Spinal cord (tissue), 10 donors: ENCODE measurements at places on chromosomes 6 and 20.

DNA sequence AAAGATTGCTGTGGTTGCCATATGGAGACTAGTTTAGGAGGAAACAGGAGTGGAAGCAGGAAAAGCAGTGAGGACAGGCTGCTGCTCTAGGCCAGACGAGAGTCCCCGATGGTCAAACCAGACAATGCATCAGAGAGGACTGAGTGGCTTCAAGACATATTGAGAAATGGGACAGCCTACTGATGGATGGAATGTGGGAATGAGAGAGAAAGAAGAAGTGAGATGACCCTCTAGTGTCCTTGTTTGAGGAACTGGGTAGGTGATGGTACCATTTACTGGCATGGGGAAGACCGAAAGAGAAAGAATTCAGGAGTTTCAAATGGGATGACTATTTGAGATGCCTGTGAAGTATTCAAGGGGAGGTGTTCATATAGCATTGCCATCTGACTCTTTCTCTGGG lies 111.8 kb upstream of the LAMP5 start:
- no peak for DNase-seq

GRCh38 chr6:43635387-43636307 lies at the start of gene MAD2L1BP:
Gene MAD2L1BP (plus strand): TSS chr6:43635840. CDS start chr6:43635876, 36 bp downstream.
- peak; percentile 72 for DNase-seq

GRCh38 chr6:111662072-111662793 lies 56.6 kb upstream of the TRAF3IP2 start:
- DNase-seq: no peak

DNA sequence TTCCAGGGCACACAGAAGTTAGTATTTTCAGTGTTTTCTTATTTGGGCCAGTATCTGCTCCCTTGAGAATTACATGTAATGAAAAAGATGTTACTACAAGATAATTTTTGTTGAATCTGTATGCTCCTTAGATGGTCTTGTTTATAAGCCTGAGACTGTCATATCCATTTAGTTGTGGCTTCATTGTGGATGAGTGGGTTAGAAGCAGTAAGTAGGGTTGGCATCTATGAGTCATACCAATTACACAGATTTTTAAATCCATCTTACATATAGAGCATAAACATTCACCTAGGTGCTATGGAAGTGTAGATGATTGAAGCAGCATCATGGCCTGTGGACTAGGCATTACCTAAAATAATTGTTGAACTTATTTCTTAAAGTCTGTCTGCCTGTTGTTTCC lies 13.5 kb upstream of the BAG2 start:
- no peak for DNase-seq

DNA sequence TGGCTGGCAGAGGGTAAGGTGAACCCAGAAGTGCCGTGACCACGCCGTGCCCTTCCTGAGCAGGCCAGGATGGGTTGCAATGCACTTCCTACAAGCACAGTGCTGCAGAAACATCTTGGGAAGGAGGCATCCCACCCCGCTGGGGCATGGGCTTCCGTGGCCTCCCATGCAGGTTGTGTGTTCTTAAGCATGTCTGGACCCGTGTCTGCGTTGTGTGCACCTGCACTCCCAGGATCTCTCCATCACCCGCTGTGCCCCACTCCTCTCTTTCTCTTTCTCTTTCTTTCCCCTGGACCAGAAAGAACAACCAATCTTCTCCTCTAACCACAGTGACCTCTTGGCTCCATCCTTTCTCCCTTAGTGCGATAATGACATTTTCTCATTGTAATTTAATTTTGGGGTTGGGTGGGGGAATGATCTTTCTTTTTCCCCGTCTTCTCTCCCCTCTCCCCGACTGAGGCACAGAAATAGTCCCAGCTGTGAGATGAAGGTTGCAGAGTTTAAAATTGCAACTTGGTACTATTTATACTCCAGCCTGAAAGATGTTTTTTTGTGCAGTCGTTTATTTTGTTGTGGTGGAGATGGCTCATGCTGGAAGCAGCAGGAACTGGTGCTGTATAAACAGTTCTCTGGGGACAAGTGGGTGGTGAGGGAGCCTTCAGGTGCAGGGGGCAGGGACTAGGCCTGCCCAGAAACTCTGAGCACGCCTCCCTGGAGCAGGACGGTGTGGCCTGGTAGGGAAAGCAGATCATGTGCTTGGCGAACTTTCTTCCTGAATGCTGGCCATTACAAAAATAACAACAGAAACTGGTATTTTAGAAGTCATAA lies 20.5 kb downstream of the BCAS4 start:
- no peak for DNase-seq

DNA sequence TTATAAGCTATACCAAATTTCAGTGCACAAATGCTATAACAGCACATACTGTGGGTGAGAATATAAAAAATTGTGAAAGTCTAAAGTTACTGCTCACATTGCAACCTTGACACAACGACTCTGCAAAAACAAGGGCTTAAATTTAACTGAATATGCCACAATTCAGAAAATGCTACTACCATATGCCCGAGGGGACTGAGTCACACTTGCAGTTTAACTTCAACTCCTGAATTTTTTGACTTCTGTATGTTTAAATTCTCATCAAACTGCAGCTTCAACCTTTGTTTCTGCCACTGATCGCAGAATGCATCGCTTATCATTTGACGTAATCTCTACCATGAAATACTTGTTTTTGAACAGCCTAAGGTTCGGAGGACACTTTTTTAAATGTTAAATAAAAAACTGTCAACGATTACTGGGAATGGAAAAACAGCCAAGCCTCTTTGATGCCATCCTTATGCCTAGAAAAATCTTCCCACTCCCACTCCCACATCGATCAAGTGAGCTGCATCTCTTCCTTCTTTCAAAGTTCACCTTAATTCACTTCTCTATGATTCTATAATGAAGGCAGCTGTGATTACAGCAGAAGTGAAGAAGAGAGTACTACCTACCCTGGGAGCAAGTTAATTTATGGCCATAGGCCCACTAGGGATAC lies 136.5 kb downstream of the ATXN1 start:
- peak; percentile 32 for DNase-seq

GRCh38 chr6:108336971-108337370 lies 42.1 kb downstream of the AFG1L start:
- no peak for DNase-seq

- DNase-seq: no peak
Observed at GRCh38 chr6:33967966-33968724, 164.3 kb upstream of the MLN start.

DNA sequence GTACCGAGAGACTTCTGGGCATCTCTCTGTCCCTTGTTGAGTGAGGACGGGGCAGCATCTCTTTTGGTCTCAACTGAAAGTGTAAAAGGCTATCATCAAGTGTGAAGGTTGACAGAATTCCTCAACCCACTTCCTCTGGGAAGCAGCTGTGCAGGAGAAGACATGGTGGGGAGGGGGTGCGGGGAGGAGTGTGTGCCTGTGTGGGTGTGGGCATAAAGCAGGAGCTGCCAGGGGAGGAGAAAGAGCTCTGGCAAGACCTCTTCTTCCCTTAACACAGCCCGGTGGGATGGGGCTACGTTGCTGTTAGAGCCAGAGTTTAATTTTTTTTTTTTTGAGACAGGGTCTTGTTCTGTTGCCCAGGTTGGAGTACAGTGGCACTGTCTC lies 31.8 kb downstream of the CPXM1 start:
- DNase-seq: no peak

GRCh38 chr6:135693811-135694370 lies 157.6 kb upstream of the PDE7B start:
- peak; percentile 77 for DNase-seq

DNA sequence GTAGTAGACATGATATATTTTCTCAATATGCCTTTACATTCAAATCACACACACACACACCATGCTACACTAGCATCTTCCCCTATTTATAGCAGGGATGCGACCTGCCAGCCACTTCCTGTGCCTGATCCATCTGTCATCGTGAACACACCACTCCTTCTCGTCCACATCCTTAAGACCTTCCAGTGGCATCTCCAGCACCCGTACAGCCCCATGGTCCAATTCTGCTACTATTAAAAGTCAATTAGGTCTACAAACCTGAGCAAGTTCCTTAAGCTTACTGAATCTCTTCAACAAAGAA lies 54.5 kb downstream of the KIF16B start:
- no peak for DNase-seq

- no peak for DNase-seq
Observed at GRCh38 chr6:28922004-28922820, 1.6 kb downstream of the TRIM27 start.

DNA sequence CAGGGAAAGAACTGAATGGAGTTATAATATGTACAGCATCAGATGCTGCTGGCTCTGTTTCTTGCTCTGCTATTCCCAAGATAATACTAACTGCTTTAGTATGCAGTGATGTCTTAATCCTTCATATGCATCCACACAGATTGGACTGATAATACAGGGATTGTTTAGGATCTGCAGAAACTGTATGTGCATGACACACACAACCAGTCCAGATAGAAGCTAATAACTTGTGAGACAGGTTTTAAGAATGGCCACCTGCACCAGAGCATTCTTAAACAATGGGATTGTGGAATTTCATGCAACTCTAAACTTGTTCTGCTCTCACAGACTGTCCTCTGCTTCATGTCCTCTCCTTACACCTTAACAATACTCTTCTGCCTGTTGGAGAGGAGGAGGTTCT lies 90.9 kb downstream of the SPTLC3 start:
- no peak for DNase-seq

GRCh38 chr6:11323666-11324452 lies 91.4 kb upstream of the NEDD9 start:
- DNase-seq: no peak

DNA sequence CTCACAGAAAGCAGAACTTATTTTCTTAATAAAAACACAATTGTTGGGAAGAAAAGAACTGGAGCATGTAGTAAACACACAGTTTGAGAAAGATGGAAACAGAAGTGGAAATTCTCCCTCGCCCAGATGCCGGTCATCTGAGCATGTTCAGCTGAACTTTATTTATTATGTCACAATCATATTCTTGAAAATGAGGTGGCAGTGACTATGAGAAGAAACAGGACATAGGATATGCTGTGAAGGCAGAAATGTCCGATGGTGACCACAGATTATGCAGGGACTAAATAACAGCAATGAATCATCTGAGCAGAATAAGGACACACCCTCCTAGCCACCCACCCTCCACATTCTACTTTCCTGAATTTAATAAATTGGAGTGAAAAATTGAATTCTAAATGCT lies 425.3 kb upstream of the NOX3 start:
- DNase-seq: no peak

DNA sequence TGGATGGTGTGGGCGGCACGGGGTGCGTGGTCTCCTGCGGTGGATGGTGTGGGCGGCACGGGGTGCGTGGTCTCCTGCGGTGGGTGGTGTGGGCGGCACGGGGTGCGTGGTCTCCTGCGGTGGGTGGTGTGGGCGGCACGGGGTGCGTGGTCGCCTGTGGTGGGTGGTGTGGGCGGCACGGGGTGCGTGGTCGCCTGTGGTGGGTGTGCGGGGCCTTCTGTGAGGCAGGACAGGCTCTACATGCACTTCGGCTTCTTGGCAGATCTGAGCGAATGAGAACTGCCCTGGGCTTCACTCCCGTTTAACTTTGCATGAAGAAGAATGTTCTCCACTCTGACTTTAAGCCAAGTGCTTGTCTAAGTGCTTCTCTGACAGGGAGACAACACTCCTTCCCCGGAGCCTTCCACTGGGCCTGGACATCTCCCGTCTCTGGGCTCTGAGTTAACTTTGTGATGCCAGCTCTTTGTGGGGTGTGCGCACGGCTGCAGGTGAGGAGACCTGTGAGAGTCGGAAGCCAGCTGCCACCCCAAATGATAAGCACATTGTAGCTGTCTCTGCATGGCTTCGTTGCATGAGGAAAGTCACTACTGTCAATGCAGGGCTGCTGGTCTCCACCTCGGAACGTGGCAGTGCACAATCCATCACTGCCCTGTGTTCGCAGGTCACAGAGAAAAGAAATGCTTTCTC lies 244.8 kb downstream of the DLL1 start:
- no peak for DNase-seq

- DNase-seq: no peak
Observed at GRCh38 chr6:22880686-22881433, 311.5 kb downstream of the HDGFL1 start.

DNA sequence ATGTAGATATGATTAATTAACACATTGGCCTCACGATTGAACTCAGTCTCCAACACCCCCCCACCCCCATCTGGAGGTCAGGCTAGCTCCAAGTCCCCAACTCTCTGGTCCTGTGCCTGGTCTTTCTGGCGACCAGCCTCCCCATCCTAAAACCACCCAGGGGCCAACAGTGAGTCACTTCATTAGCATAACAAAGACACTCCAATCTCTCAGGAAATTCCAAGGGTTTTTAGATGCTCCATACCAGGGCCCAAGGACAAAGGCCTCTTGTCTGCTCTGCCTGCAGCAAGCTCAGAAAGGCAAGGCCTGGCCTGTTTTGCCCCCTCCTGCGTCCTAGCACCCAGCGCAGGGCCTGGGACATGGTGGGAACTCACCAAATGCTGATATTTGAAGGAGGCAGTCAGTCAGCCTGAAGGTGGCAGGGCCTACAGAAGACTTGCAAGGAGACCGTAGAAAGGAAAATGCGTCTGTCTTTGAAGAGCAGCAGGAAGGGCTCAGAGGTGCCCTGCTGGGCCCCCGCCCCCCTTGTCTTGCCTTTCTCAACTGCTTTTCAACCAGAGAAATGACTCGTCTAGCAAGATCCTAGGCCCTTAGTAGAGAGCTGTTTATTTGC lies 184.7 kb downstream of the CDH4 start:
- no peak for DNase-seq

DNA sequence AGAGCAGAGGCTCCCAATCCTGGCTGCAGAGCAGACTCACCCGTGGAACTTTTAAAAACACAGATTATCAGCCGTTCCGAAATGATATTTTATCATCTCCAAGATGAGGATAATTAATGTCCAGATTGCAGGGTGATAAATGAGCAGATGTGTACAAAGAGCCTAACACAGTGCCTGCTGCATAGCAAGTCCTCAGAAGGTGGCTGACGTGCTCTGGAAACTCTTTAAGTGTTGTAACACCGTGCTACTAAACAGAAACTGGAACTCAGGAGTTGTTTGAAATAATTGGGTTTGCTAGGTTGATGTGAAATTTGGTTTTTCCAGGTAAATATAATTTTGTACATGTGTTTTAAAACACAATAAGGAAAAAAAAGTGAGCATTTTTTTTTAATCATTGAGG lies 118.0 kb downstream of the ARMC2 start:
- no peak for DNase-seq

DNA sequence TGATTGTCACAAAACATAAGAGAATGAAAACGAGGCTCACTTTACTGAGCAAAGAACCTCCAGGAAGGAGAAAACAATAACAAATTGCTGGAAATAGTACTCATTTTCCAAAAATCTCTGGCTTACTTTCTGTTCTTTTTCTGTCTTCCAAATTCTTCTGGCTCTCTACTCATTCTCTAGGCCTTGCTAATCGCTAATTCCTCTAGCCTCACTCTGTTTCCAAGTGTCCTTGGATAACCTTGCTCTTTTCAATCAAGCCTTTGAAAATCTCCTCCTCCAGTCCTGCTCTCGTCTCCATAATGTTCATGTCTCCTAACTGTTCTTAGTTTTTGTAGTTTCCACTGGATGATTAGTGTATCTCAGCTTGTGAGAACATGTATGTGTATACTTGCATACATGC lies 96.2 kb upstream of the MAP7 start:
- no peak for DNase-seq

GRCh38 chr6:3131695-3132094 lies 13.2 kb downstream of the BPHL start:
- no peak for DNase-seq
